ENCODE measurements at places on chromosomes 2 and 18.

DNA sequence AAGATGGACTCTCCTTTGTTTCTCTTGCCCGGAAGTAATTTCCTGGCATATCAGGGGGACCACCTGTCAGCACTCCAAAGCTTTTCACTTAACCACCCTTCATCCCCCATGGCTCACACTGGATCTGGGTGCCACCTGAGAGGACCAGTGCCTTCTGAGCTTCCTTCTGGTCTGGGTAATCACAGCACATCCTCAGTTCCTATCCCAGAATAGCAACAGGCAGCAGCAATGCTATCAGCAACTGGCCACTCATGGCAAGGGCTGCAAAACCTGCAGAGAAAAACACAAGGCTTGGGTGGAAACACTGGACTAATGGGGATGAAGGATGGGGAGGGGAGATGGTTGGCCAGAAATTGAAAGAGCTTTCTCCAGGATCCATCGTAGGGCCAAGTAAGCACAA is 59.9 kb upstream of the STPG4 start:
- no peak for DNase-seq

DNA sequence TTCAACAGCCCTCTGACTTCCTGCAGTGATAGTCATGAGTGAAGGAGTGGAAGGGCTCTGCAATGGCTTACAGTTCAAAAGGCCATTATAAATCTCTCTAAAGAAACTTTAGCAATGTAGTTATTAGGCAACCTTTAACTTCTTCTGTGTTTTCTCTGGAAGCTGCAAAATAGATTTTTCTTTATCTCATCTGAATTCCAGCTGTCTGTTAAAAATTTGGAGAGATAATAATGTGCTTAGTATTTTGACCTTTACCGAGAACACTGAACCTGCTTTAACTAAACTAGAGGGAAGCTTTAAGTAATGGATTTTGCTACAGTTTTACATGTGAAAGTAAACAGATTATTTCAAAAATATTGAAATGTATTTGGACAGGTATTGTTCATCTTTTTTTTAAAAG is 847.9 kb downstream of the ERBB4 start:
- no peak for DNase-seq

GRCh38 chr18:55483266-55483871 is 104.6 kb downstream of the TCF4 start:
- DNase-seq = no peak

DNA sequence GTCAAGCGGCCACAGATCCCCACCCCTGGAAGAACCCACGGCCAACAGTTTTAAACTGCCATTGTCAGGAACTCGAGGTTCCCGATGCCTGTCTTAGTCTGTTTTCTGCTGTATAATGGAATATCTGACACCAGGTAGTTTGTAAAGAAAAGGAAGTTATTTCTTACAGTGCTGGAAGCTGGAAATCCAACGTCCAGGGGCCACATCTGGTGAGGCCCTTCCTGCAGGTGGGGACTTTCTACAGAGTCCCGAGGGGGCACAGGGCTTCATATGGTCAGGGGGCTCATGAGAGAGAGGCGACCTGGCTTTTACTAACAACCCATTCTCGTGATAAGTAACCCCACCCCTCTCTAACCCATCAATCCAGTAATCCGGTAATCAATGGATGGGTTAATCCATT is 501.6 kb upstream of the MYT1L start:
- DNase-seq = no peak

GRCh38 chr2:37582481-37583220 is 88.8 kb downstream of the CDC42EP3 start:
- DNase-seq = no peak

DNA sequence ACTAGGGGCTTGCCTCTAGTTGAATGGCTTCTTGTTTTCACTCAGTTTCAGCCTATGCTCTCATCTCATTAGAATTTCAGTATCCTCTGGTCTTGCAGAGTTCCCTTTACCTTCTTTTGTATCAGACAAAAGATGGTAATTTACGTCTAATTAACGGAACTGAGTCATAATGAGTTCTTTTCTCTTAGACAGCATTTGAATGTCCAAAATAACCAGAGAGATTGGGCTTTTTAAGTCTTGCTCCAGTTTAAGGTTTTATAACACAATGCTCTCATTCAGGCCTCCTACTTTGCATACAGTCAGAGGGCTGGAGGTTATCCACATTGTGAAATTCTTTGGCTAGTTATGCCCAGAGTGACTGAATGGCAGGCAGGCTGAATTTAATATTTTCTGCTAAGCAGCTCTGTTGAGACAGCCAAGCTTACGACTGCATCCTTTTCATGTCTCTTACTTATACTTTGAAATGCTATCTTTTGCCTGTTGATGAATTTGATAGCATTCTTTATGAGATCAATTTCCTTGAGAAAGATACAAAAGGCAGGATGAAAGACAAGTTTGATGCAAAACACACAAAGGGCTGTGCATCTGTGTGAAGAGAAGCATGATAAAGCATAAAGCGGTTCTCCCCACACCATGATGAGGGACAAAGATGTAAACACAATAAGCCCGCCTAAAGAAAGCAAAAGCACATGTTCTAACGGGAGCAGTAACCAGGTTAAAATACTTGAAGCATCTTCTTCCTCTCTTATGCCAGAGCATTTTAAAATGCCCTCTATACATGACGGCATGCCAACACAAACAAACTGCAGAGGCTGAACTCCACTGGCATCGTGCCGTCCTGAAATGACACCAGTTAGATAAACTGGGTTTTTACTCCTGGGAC is 90.0 kb downstream of the CDH2 start:
- no peak for DNase-seq

GRCh38 chr2:62287899-62288880 is 92.3 kb downstream of the B3GNT2 start:
- DNase-seq = no peak

DNA sequence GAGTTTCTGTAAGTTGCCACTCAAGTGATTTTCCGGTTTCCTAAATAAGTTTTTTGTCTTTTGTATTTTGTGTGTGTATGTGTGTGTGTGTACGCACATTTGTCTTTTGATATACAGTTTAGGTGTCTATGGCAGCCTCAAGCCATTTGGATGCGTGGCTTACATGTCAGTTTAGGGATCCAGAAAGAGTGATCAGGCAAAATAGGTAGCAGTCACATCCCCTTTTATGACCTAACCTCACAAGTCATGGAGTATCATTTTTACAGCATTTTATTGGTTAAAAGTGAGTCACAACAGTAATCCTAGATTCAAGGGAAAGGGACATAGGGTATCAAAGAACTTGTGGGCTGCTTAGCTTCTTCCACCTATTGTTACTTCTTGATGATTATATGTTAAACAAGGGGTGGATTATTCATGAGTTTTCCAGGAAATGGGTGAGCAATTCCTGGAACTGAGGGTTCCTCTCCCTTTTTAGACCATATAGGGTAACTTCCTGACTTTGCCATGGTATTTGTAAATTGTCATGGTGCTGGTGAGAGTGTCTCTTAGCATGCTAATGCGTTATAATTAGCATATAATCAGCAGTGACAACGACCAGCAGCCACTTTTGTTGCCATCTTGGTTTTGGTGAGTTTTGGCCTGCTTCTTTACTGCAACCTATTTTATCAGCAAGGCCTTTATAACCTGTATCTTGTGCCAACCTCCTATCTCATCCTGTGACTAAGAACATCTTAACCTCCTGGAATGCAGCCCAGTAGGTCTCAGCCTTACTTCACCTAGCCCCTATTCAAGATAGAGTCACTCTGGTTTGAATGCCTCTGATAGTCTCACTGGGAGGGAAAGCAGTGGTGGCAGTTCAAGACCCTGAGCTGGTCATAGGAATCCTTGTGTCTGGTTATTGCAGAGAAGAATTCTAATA is 8.6 kb upstream of the SOCS6 start:
- no peak for DNase-seq

DNA sequence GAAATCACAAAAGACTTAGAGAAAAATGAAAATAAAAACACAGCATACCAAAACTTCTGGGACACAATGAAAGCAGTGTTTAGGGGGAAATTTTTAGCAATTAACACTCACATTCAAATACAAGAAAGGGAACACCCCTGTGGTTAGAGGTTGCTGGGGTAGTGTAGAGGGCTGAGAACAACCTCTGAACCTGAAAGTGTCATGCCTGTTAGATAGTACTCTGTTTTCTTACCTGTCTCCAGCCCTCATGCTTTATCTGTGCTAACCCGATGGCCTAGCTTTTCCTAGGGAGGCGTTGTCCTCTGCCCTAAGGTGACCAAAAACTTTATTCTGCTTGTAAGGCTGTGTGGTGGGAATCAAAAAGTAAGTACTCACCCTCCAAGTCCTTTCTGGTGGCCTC is 122.6 kb upstream of the OTX1 start:
- DNase-seq = no peak

- DNase-seq = peak; percentile 7
Measured at GRCh38 chr2:159832858-159833257, 34.9 kb upstream of the CD302 start.

DNA sequence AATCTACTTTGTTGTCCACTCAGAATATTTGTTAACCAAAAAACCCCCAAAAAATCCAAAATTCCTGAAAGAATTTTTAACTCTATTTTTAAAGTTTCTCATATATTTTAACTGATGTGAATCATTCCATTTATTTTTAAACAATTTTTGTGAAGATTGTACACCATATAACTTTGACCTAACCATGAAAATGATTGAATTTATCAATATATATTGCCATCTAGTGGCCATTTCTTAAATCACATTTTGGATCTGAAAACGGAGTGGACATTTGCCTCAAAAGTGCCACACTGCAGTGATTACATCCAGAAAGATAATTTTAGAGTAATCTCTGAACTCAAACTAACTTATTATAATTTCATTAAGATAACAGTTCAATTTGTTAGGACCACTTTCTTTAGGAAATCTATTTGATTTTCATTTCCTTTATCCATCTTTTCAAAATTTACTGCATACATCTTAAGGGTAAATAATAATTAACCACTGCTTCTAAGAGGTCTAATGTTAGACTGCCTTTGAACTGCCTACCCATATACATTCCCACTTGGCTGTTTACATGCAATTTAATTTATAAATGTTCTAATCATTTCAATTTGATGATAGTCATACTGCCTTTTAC is 71.1 kb downstream of the DSC3 start:
- DNase-seq = no peak

DNA sequence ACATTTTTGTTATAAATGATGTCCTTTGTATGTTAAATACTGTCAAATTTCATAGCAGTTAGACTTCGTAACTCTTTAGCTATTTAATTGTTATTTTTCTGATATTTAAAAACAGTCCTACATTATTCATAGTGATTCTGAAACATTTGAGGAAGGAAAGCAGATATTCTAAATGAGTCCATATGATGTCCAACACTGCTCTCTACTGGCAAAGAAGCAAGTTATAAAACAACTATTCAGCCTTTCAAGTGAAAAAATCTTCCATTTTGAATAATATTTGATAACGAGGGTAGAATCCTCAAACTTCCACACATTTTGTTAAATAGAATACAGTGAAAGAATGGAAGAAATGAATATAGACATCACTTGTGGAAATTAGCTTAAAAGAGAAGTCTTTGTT is 220.8 kb downstream of the GULP1 start:
- no peak for DNase-seq

- DNase-seq = no peak
Measured at GRCh38 chr2:171316220-171316619, 117.6 kb downstream of the METTL8 start.

DNA sequence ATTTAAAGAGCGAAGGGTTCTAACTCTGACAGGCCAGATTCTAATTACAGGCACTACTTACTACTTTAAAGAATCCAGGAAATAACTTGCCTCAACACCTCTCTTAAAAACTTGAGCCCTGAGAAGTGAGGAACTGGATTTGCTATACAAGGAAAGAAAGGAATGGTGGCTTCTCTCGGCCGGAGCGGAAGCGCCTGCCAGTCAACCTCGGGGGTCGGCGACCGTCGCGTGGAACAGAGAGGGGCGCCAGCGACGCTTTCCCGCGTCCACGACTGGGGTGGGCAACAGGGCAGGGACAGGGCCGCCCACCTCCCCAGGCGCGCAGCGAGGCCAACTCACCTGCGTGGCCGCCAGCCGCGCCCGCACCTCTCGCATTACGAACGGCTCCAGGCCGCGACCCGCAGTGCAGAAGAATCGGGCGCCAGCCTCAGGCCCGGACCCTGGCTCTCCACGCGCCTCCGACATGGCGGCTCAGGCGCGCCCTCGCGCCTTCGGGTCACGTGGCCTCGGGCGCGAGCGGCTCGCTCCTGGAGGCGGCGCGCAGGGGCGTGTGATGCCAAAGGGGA is at the start of gene THUMPD2:
TSS of gene THUMPD2 (minus strand) at position 484 of the 566 bp plus-strand sequence. CDS start at position 465, 19 bp downstream.
- no peak for DNase-seq

DNA sequence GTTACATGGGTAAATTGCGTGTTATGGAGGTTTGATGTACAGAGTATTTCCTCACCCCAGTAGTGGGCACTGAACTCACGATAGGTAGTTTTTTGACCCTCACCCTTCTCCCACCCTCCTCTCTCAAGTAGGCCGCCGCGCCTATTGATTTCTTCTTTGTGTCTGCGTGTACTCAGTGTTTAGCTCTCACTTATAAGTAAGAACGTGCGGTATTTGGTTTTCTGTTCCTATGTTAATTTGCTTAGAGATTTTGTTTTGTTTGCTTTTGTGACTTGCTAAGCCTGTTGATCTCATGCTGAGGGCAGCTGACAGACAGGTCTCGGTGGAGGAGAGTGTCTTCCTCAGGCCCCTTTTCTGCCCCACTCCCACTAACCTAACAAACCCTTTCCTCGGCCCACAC is 36.2 kb downstream of the ACOXL start:
- DNase-seq = no peak

DNA sequence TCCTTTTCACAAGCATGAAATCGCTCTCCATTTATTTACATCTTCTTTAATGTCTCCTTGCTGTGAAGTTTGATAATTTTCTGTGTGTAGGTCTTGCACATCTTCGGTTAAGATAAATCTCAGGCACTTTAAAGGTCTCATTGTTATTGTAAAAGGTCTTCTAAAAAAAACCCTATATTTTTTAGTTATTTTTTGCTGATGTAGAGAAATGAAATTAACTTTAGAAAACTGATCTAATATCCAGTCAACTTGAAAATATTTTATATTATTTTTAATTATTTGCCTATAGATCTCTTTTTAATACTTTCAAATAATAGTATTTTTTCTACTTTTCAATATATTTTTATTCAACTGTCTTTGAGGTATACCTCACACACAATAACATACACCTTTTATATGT is 169.4 kb downstream of the INSIG2 start:
- DNase-seq = no peak

DNA sequence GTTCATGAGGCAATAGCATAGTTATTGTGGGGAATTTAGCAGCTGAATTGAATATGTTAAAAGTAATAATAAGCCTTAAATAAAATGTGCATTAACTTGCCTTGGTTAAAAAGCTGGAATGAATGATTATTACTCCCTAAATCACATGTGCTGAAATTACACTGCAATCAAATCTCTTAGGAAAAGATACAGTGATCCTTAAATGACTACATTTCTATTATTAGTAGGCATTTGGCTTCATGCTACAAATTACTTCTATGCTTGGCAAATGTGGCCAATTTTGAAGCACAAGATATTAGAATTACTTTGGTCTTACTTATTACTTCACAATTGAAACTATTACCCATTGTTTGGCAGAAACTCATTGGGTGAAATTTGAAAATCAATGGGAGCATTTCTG is 5.4 kb downstream of the RND3 start:
- no peak for DNase-seq

All from SIG-M5 (cell line).